ENCODE measurements at places on chromosomes 16 and 17.

DNA sequence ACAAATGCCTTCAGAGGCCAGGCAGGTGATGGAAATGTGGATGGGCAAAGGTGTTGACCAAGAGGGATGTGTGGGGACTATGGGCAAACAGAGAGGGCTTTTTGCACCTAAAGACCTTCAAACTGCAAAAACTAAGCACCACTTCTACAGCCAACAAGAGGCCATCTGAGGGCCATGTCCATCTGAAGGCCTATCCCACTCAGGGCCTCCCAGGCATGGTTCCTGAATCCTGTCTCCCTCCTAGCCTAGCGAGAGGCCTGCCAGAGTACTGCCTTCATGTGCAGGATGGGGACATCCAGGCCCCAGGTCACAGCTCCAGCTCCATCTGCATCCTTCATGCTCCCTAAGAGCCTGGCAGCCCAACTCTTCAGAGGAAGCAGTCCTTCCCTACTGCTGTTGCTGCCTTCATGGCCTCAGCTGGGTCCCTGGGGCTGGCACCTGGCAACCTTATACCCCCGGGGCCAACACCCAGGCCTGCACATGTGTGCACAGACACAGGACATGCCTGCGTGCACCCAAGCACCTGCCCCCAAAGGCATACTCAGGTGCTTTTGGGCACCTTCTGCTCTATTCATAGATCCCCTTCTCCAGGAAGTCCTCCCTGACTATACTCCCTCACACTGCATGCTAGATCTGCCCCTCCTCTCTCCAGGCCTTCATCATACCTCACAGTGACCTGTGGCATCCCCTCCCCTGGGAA lies 95.2 kb downstream of the C16orf78 start:
- DNase-seq: no peak

GRCh38 chr17:50586421-50587247 lies 26.1 kb downstream of the CACNA1G start:
- DNase-seq: no peak

DNA sequence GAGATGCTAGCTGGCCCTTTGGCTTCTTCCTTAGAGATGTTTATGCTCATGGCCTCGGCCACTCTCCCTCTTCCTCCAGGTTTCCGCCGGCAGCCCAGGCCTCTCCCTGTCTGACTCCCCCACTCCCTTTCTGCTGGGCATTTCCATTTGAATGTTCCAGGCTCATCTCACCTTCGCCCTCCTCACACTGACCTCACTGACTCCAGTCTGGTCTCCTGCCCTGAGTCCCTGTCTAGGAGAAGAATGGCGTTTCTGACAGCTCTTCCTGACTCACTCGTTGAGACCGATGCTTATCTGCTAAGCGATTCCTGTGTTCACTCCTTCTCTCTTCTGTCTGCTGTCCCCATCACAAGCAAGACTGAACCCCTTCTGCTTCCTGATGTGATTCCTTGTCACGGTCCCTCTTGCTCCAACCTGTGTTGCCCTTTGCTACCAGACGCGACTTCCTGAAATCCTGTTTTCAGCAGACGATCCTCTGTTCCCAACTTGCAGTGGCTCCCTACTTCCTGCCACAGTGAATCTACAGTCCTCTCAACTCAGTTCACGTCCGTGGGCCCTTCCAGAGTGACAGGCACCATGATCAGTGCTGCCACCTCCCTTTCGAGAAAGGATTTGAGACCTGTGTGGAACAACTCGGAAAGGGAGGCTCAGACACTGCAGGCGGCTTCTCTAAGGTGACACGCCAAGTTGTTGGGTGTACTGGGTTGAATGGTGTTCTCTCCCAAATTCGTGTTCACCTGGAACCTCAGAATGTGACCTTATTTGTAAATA lies 176.4 kb downstream of the MSI2 start:
- DNase-seq: no peak

DNA sequence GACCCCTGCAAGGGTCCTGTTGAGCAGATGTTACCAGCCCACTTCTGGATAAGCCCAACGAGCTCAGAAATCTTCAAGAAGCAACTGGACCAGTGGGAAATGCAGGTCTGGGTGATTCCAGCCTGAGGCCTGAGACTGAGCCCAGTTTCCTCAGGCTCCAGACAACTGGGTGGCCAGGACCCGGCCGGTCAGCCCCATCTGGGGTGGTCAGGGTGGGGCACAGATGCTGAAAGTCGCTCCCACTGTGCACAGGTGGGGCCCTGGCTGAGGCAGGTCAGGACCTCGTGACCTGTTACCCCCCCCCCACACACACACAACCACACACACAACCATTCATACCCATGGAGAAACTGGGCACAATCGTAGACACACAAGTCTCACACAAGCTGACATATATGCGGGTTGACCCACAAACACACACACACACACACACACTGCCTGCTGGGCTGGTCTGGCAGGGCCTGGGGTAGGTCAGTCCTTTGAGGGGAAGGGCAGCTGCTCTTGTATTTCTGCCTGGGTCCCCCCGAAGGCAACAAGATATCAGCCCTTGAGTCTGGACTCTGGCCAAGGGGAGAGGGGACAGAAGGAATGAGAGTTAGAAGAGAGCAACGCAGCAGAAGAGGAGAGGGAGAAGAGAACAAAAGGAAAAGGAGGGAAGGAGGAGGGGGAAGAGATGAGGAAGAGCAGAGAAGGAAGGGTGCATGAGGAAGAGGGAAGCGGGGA lies 99.0 kb upstream of the CDH5 start:
- DNase-seq: no peak

DNA sequence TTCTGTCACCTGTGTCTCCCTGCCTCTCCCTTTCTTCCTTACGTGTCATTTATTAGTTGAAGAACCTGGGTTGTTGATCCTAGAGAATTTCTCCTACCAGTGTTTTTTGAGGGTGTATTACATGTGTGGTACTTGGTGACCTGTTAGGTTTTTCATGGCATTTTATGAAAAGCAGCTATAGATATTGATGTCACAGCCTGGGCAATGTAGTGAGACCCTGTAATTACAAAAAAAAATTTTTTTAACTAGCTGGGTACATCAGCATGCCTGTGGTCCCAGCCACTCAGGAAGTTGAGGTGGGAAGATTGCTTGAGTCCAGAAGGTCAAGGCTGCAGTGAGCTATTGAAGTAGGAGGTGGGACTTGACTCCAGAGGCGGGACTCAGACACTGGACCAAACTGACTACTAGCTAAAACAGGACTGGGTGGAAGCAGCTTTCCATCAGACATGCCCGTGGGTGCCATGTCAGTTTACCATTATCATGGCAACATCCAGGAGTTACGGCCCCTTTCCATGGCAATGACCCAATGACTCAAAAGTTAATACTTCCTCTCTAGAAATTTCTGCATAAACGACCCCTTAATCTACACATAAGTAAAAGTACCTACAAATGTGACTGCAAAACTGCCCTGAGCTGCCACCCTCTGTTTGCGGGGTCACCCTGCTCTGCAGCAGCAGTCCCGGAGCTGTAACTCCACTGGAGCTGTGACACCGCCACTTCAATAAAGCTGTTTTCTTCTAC lies 311.4 kb downstream of the SNX29 start:
- DNase-seq: no peak

- DNase-seq: no peak
These were observed 47.1 kb upstream of the CLEC19A start for GRCh38 chr16:19238406-19238805.

DNA sequence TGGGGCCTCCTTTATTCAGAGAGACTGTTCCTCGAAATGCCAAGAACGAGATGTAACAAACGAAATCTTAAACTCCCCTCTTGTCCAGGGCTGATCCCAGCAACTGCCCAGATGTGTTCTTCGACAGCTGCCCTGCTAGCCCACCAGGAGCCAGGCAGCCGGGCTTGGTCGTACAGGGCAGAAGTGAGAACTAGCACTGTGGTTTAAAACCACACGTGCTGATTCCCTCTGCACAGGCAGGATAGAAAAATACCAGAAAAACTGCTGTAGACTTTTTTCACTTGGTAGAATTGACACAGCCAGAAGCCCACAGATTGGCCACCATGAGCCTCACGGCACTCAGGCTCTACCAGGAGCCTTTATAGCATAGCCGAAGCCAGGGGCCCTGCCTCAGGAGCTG lies 33.1 kb downstream of the PLD6 start:
- DNase-seq: no peak

DNA sequence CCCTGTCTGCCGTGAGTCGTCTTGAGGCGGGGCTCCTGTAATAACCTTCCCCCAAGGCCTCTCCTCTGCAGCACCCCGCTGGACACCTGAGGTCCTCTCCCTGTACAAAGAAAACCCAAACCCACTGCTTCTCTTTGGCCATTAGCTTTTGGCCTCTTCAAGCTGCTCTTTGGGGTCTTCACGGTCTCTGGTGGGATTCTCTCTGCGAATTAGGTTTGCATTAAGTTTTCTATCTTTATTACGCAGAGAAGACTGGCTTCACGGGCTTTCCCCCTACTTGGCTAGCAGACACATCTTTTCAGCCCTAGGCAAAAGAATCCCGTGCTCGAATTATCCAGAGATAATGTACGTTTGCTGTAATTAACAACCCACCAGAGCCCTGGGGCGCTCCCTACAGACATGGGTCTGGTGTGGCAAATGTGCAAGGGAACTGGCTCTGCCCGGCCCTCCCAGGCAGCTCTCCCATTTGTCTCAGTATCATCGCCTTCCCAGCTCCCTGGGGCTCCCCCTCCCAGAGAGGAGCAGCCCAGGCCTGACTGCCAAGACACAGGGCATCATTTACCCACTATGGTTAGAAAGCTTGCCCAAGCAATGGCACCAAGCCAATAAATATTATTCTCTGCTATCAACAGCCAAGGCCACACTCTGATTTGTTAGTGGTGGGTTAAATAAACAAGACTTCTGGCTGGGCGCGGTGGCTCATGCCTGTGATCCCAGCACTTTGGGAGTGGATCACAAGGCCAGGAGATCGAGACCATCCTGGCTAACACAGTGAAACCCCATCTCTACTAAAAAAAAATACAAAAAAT lies 24.7 kb upstream of the KLHDC4 start:
- no peak for DNase-seq

- no peak for DNase-seq
These were observed 12.1 kb downstream of the RIPOR1 start for GRCh38 chr16:67540756-67541155.

Measured in activated T-cell treated with anti-CD3 and anti-CD28 coated beads, Interleukin-2, amount 50 U/mL, for 72 hours (primary cell).